GM13977 (cell line): ENCODE measurements at places on chromosomes 5 and 9.

GRCh38 chr5:152331718-152332117 lies 73.4 kb downstream of the NMUR2 start:
- no peak for DNase-seq

DNA sequence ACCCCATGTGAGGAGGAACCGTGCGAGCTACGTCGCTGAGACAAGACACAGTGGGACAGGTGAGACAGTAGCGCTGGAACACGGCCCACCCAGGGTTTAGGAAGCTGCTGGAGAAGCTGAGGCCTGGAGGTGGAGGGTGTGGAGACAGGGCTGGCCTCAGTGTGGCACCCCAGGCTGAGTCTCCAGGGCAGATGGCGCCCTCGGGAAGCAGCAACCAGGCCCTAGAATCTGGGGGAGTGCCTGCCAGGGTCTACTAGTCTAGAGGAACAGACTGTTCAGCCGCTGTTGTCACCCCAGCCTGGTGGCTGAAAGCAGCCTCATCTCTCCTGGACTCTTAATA lies 4.6 kb upstream of the TERT start:
- no peak for DNase-seq

DNA sequence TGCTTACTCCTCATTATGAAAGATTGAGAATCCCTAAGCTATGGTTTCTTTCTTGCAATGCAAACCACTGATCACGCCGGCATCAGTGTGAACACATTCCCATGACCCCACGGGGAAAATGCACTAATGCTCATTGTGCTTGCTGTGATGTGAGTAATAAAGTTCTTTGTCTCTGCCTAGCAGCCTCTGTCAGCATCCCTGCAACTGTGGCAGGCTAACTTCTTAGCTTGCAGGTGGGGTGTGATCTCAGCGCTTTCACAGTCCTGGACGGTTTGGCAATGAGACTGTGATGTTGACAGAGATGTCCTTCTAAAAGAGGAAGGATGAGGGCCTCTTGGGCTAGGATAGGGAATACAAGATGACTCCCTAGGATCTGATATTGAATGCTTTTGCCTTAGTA lies 1218.7 kb downstream of the EFNA5 start:
- DNase-seq = no peak

- DNase-seq = no peak
Measured at GRCh38 chr9:80951675-80952074, 737.7 kb downstream of the TLE1 start.

GRCh38 chr9:88949961-88950340 lies 41.3 kb upstream of the S1PR3 start:
- no peak for DNase-seq

DNA sequence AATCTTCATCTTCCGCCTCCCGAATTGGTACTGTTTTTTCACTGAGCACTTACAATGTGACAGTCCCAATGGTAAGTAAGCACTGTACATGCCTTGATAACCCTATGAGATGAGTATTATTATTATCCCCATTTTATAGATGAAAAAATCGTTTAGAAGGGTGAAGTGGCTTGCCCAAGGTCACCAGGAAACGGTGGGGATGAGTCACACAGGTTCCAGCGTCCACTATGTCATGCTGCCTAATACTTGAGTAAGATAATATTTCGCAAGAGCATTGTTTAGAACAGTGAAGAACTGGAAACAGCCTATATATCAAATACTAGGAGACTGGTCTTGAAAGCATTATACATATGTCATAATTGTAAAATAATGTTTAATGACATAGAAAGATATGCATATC lies 12.9 kb downstream of the HAND1 start:
- DNase-seq = no peak

GRCh38 chr9:4320021-4320420 lies 20.2 kb upstream of the GLIS3 start:
- no peak for DNase-seq
